HFFc6 (cell line): ENCODE measurements at places on chromosomes 6 and 20. TPM values are rescaled to one million over a fixed set of nuclear protein-coding genes. Genes with fewer than 3 reads are reported as not detected.
A peak's percentile ranks its signal among the peaks of the same experiment; 100 is the strongest.

- DNase-seq = peak; percentile 79
These were observed 14.5 kb downstream of the CSNK2A1 start for GRCh38 chr20:528923-529604.

DNA sequence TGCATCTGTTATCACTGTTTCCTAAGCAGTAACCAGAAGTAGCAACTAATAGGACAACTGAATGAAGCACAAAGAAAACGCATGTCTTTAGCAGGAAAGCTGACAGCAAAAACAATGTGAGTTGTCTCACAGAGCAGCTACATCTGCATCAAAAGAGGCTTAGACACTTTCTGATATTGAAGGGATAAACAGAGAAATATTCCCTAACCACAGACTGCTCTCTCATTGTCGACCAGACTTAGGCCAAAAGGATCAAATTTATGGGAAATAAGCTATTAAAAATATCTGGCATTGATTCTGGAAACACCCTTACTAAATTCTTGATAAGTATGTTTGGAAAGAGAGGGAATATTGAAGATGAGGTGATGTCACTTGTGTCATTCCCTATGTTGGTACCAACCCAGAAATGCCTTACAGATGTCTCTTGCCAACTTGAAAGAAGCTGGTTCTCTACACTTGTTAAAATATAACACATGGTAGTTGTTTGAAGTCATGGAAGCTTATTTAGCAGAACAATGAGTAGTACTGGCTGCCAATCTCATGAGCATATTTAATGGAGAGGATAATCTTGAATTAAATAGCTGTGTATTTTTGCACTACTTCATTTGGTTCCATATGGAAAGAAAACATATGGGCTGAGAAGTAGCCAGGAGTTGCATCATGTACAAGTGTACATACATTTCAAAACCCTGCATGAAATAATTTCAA is 929.3 kb upstream of the MAN1A1 start:
- DNase-seq = no peak

DEFB132 gene
- not detected in 3 replicates for total RNA-seq

DNA sequence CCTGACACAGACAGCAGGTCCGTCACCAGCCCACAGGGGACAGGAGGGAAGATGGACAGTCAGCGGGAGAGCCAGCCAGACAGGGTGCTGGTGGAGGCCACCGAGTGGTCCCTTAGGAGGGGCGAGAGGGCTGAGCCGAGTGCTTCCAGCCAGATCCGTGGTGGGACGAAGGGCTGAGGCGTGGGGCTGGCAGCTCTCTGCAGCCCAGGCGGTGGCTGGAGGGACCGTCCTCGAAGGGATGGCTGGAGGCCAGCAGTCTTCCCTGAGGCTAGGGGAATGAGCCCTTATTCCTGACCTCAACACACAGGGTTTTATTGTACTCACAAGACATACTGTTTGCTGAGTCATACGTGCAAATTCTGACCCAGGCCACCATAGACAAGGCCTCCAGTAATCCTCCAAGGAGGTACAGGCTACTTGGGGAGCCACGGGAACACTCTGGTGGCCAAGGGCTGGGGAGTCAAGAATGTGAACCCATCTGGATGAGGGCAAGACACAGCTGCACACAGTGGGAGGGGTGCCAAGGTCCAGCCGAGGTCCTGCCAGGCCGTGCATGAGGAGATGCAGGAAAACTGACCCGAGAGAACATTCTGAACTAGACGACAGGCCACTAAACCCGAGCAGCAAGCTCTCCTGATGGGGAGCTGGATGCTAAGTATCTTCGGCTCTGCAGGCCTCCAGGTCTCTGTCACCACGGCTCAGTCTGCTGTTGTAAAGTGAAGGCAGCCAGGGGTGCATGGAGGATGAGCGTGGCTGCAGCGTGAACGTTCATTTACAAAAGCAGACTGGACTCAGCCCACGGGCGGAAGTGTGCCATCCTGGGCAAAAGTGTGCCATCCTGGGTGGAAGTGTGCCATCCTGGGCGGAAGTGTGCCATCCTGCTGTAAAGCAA is 242.5 kb downstream of the TTLL2 start:
- no peak for DNase-seq

DNA sequence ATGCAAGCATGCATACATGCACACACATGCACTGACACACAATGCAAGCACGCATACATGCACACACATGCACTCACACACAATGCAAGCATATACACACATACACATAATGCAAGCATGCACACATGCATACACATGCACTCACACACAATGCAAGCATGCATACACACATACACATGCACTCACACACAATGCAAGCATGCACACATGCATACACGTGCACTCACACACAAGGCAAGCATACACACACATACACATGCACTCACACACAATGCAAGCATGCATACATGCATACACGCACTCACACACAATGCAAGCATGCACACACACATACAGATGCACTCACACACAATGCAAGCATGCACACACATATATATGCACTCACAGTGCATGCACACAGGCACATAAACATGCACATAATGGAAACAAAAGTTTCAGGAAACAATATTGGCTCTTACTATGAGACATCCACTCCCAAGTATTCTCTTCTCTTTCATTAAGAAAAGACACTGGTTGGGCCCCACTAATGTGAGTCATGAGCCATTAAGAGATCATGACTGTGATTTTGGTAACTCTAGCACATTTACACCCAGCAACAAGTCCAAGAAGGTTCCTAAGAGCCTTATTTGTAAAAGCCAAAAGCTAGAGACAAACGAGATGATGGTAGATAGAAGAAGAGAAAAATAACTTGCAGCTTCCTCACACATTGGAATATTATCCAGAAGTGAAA is 22.2 kb downstream of the APCDD1L start:
- DNase-seq = no peak

GRCh38 chr6:166488076-166488685 is 98.3 kb downstream of the RAMACL start:
- no peak for DNase-seq

GRCh38 chr6:25326126-25326525 is 47.0 kb downstream of the CARMIL1 start:
- no peak for DNase-seq
